ENCODE measurements at places on chromosomes 3 and 15. TPM values are rescaled to one million over a fixed set of nuclear protein-coding genes. Genes with fewer than 3 reads are reported as not detected.
A peak's percentile ranks its signal among the peaks of the same experiment; 100 is the strongest.

DNA sequence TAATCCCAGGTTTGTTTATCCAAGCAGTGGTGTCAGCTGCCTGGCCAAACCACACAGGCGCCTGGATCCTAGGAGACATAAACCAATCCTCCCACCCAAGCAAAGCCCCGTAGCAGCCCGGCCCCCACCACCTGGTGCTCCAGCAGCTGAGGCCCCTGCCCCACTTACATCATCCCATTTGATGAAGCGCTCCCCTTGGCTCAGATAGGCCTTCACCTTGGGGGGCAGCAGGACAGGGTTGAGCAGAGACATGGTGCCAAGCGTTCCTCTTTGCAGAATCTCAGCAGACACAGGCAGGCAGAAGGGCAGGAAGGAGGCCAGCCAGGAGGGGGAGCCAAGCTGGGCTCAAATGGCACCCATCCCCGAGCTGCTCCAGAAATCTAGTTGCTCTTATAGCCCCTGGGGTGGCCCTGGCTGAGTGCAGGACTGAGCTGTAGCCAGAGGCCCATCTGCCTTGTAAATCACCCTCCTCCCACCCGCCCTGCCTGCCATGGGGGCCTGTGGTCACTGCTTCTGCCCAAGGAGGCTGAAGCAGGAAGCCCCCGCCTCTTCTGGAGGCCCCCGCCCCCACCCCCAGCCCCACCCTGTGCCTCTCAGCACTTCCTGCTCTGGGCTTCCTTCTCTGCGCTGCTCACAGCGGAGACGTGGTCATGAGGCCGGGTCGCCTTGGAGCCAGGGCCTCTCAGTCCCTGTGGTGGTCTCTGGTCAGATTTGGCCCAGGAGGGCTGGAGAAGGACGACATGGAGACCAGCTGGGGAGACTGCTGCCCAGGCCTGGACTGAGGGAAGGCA lies at the start of gene PLCB2:
TSS of gene PLCB2 (minus strand) at position 515 of the 791 bp plus-strand sequence. CDS start at position 252, 263 bp downstream.
- DNase-seq, result peak; percentile 62

DNA sequence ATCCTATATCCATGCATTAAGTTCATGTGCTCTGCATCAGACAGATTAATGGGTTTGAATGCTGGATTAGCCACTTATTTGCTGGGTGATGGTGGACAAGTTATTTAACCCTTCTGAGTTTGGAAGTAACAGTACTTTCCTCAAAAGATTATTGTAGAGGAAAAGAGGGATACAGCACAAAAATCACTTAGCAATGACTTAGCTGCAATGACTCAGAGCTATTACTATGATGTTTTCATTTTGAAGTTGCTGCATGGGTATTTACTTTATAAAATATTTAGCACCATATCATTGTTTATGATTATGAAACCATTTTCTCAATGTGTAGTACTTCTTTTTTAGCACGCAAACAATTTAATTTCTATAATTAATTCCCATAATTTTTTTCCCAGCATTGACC lies 248.4 kb downstream of the MYRIP start:
- DNase-seq, result no peak

DNA sequence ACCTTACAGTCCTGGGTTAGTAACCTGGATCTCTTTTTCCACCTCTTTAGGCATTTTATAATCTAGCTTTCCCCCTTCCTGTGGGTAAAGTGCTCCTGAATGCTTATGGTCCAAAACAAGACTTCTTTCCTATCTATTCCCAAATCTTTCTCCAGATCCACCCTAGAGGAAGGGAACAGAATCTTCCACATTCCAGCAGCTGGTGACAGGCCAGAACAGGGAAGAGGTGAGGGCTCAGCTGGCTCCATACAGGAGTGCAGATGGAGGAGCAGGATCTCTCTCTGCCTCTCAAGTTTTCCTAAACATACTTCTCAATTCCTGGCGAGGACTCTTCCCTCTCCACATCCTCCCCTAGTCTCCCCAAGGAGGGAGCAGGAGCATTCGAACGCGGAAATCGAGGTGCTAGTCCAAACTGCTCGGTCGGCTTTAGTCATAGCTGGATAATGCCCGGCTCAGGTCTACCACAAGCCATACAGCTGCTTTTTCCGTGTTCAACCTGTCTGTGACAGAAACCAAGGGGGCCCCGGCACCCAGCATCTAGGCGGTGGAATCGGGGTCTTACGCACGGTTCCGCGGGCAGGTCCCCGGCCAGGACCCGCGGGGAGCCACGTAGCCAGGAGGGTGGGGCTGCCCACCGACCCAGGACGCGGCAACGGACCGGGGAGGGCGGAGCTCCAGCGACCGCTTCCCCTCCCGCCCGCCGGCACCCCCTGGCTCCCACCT lies 4.0 kb downstream of the RASSF1 start:
- DNase-seq, result no peak

DNA sequence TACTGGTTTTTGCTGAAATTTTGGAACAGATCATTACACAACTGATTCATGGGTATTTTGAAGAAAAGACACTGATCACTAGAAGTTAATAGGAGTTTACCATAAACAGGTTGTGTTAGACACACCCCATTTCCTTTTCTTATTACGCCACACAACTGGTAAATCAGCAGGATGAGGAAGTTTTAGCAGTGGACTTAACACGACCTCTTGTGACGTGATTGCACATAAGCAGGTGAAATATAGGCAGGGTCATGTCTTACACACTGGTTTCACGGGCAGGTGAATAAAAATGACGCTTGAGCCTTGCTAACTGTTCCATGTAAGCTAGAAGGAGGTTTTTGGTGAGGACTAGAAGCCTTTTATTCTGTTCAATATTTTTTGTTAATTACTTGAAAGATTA lies 27.1 kb upstream of the TPRG1 start:
- no peak for DNase-seq

DNA sequence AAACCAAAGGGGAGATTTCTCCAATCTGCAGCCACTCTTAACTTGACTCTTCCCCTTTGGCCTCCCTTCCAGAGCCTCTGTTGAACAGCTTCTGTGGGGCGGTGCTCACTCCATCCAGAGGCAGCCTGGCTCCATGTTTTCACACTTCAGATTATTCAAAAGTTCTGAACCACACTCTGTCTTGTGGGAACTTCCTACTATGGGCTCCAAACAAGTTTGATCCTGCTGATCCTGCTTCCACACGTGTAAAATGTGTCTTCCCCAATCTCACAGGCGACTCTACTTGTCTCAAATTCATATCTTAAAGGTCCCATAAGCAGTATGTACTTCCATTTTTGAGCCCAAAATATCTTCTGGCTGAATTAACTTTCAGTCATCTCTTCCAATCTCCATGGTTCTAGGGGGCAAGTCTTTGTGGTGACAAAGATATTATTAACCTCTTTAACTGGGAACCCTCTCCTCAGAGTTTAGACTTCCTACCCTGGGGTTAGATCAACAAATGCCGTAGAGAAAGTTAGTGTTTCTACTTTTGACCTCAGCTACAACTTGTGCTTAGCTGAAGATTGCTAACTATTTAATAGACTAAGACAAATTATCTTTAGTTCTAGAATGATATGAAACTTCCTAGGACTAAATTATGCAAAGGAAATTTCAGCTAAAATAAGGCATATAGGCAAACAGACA lies 176.3 kb upstream of the BCL6 start:
- DNase-seq, result no peak

SPESP1 gene
- total RNA-seq, result 4.8 TPM

DNA sequence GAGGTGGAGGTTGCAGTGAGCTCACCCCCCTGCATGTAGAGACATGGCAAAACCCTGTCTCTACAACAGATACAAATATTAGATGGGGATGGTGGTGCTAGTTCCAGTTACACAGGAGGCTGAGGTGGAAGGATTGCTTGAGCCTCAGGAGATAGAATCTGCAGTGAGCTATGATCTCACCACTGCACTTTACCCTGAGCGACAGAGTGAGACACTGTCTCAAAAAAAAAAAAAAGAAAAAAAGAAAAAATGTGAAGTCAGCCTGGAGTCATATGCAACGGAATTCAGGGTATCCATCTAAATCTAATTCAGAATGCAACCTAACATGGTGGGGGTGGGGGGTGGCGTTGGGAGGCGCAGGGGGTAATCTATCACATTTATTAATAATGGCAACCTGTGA lies 37.1 kb upstream of the NR2F2 start:
- DNase-seq, result no peak

DNA sequence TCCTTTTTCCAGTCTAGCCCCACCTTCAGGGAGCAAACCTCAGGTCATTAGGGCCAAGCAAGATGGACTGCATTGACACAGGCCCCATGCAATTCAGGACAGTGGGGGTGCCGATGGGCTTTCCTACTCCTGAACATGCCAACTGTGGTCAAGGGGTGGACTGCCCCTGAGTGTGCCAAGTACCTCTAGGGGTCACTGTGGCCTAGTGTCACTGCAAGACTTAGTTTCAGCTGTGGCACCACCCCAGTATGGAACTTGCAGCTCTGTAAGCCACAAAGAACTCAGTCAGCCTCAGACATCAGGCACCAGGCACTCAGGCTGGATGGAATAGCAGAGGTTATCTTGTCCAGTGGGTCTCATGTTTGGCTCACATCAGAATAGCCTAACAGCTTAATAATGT lies 32.3 kb downstream of the EXOG start:
- no peak for DNase-seq

All from left colon (tissue), 2 donors.